ENCODE measurements at places on chromosomes 5 and 9.

GRCh38 chr9:103928442-103928841 lies 165.7 kb upstream of the SMC2 start:
- DNase-seq = no peak

DNA sequence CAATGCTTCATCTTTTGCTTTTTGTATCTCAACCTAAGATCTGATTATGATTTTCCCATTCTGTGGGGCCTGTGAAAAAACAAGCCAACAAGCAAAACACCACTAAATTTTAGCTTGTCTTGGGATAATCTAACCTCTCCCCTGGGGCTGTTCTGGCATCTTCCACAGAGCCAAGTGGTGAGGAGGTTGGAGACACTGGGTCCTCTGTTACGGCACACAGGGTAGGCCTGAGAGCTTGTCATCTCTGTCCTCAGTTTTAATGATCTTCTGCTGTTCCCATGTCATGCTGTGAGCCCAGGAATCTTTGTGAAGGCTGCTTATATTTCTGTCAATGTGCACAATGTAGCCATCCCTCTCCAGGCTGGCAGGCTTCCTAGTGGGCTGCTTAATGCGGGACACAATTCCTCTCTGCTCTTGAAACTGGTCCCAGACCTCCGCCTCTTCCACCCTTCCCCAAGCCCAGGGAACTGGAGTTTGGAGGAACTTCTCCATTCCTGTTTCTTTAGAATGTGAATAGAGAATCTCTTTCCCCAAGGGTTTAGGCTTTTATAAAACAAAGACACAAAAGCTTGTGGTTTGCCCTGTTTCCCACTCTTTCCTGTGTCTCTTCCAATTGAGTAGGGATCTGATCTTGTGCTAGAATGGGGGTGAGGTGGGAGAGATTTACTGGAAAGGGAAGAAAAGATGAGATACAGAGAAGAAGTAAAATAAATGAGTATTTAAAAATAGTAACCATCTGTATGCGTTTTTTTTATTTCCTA lies 30.9 kb upstream of the SEMA6A start:
- no peak for DNase-seq

DNA sequence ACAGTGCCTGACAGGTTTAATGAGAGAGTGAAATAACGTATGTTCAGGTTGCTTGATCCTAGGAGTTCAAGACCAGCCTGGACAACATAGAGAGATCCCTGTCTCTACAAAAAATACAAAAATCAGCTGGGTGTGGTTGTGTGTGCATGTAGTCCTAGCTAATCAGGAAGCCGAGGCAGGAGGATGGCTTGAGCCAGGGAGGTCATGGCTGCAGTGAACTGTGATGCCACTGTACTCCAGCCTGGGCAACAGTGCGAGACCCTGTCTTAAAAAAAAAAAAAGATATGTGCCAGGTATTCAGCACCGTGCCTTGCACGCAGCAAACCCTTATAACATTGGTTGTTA lies 38.8 kb upstream of the SPRY4 start:
- no peak for DNase-seq

DNA sequence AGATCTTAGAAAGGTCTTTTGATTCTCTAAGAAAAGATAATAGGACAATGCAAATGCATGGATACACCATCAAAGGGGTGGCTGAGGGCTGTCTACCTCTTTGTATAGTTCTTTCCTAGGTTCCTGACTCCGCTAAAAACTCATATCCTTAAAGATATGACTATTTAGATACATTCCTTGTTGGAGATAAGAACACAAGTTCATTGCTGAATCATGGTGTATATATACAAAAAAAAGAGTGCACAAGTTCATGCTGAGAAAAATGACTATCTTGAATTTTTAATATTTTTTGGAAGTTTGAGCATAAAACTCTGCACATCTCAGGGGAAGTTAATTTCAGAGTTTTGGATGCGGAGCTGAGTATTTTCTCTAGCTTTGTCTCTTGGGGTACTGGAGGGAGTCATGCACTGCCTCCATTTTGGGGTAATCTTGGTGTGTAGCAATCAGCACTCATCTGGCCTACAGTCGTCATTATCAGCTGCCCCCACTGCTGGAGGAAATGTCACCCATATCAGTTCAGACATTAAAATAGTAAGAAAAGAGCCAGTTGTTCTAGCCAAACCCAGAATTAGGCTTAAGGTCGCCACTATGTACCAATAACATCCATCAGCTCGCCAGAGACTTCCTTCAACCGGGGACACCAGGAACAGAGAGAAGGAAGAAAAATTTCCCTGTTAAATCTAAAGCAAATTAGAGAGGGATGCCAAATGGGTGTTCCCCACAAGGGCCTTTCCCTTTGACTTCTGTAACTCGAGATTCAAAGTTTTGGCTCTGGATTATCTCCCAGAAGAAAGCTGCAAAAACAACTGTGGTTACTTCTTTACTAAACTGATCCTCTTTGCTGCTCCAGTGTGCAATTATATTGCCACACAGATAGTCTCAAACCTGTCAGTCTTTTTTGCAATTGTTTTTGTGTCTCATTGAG lies 49.0 kb downstream of the PTTG1 start:
- no peak for DNase-seq

DNA sequence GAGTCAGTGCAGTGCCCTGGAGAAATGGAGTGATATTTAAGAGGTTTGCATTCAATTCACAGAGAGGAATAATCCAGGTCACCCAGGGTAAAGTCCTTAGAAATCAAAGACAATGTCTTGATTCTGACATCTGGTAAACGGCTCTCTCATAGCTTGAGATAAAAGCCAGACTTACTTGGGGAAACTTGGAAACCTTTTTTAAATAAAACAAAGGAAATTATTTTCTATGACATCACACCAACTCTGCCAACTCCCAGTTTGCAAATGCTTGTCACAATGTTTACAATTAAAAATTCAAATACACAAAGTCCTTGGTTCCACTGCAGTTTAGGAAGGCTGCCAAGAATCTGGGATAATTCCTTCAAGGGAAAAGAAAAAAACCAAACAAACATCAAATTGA lies 255.1 kb upstream of the NREP start:
- no peak for DNase-seq

DNA sequence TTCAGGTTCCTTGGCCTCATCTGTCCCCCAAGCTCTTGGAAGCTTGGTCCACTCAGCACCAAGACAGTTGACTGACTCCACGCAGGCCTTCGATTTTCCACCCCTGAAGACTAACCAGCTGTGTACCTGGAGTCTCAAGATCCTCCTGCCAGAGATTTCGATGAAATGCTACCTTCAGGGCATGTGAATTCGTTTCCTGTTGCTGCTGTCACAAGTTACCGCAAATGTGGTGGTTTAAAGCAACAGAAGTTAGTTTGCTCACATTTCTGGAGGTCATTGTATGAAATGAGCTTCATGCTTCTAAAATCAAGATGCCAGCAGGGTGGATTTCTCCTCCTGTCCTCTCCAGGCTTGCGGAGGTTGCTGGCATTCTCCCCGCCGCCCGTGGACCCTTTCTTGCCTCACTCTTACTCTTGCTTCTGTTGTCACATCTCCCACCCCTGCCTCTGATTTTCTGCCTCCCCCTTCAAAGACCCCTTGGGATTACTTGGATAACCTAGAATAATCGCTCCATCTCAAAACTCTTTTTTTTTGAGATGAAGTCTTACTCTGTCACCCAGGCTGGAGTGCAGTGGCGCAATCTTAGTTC lies 27.6 kb upstream of the RETREG1 start:
- DNase-seq = no peak

All from NCI-H1930 (cell line).